ENCODE measurements at places on chromosomes 13 and 19.

DNA sequence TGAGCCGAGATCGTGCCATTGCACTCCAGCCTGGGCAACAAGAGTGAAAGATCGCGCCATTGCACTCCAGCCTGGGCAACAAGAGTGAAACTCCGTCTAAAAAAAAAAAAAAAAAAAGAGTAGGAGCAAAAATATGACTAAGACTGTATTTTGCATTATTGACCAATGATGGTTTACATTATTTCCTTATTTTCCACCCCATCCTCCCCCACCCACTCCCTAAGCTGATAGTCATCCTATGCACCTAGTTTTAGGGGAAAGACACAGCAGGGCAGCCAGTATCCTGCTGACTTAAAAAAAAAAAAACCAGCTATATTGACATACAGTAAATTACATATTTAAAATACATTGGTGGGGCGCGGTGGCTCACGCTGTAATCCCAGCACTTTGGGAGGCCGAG lies 25.1 kb downstream of the VAV1 start:
- no peak for DNase-seq

GRCh38 chr13:32426990-32427851 lies 709 bp downstream of the N4BP2L1 start:
- DNase-seq: peak; percentile 16

DNA sequence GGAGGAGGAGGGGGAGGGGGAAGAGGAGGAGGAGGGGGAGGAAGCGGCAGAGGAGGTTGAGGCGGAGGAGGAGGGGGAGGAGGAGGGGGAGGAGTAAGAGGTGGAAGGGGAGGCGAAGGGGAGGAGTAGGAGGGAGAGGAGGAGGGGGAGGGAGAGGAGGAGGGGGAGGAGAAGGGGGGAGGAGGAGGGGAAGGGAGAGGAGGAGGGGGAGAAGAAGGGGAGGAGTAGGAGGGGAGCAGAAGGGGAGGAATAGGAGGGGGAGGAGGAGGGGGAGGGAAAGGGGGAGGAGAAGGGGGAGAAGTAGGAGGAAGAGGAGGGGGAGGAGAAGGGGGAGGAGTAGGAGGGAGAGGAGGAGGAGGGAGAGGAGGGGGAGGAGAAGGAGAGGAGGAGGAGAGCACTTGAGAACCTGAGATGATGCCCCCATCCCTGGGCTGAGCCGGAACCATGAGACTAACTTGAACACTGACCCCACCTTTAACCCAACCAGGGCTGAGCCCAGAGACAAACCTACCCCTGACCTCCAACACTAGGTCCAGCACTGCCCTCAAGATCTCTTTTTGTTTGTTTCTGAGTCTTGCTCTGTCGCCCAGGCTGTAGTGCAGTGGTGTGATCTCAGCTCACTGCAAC lies 12.6 kb downstream of the ABCA7 start:
- no peak for DNase-seq

GRCh38 chr13:37277435-37278144 lies 172.1 kb upstream of the CSNK1A1L start:
- no peak for DNase-seq

DNA sequence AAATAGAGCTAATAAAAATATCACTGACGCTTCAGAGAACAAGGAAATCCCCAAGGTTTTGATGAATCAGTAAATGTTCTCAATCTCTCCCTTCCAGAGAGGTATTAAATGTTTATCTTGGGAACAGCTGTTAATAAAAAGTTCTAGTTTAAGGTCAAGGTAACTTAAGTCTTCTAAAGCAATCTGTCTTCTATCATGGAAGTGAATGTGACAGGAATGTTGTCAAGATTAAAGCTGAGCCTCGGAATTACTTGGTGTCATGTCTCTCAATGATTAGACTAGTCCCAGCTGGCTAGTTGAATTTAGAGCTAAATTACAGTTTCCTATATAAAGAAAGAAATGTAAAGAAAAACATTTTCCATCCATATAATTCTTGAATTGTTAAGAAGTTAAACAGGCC lies 23.4 kb downstream of the ESD start:
- no peak for DNase-seq

- DNase-seq: peak; percentile 30
Measured at GRCh38 chr19:38095411-38096308, 128.4 kb downstream of the DPF1 start.

DNA sequence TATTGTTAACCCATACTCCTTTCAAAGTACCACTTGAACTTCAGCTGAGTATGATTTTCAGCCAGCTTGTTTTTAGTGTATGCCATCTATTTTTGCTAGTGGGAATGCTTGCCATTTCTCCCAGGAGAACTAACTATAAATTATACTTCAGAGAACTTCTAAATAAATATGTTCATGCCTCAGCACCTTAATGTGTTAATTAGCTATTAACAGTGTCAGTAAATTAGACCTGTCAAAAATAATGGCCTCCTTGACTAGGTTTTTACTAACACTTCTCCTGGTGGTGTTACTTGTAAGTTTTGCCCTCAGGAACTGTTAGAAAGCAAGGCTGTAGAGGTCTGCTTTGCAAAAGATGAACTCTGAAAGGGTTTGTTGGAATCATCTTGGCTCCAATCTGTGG lies 4.5 kb downstream of the CLDN10 start:
- DNase-seq: no peak

All from stimulated activated CD4-positive, alpha-beta T cell treated with anti-CD3 and anti-CD28 coated beads, Interleukin-1b, Interleukin-23, amount 100 ng/mL, for 24 hours (primary cell).